NCI-H2171 (cell line): ENCODE measurements at places on chromosomes 4 and X.

GRCh38 chr4:85929961-85930665 lies 429.7 kb downstream of the MAPK10 start:
- no peak for DNase-seq

DNA sequence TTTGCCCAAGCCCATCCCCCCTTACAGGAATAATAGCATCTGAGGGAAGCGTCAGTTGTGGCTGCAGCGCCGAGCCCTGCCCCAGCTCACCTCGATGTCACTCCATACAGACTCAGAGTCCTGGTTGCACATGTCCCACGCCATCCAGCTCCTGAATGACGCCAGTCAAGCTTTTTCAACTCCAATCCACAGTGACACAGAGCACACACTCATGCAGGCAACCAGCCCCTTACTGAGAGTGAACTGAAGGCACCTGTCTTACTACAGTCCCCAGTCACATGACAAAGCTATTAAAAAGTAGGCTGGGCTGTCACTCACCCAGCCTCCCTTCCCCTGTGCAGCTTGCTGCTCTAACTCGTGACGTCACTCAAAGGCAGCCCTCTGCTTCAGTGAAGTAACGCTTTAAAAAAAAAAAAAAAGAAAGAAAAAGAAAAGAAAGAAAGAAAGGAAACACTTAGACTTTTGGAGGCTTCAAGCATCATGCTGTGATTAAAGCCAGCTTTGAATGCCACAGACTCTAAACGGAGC lies at the start of gene PPARGC1A:
TSS of gene PPARGC1A (minus strand) at position 234 of the 528 bp plus-strand sequence. CDS start at position 144, 90 bp downstream.
- DNase-seq: no peak

GRCh38 chrX:43446752-43447151 lies 209.3 kb upstream of the MAOA start:
- no peak for DNase-seq

DNA sequence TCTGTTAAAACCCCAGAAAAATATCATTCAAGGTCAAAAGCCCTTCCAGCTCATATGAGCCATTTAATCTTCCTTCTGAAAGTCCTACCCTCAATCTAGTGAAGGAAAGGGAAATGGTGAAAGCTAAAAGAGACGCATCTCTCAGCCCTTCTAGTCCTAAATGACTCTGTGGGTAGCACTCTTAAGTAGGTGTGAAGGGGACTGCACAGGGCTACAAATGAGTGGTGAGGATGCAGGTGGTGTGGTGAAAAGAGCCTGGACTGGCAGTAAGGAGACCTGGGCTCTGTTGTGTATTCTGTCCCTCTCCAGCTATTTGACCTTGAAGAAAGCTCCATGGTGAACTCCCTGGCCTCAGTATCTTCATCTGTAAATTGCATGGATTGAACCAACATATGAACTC lies 671.8 kb upstream of the DIPK2B start:
- no peak for DNase-seq

DNA sequence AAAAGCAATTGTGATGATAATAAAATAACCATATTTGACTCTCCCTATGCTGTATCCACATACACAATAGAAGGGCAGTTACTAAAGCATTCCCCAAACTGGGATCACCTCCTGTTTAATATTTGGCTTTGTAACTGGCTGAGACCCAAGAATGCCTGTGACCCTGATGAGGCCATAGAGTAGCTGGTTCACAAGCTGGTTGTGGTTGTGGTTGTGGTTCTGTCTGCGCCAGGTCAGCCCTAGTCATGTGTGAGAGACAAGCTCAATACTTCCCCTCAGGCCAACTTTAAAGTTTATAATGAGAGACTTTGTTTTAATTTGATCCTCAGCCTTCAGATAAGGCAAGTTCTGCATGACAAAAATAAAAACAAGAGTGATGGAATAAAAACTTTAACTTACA lies 209.9 kb downstream of the PARM1 start:
- DNase-seq: no peak

DNA sequence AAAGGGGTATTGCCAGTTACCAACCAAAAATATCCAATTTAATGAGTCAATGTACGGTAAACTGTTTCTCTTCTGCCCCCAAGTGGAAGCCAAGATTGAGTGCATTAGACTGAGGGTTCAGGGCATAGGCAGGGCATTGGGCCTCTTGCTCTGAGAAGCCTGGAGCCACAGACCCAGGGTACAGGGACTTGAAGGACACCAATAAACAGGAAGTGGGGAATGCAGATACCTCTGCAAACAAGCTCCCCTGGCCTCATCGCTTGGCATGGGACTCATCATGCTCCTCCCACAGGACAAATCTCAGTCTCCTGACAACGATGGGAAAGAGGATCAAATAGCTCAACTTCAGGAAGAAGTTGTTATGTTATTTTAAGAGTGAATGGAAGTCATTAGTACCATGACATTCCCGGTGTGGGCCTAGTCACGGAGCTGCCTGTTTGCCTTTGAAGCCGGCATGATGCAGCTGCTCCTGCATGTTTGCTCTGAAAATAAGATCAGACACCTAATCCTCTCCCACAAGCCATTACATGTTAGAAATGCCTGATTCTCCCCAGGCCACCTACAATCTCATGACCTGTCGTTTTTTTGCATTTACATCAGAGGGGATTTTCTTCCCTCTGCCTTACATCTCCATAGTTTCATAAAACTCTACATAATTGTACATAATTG lies 224.2 kb downstream of the RCHY1 start:
- DNase-seq: no peak

DNA sequence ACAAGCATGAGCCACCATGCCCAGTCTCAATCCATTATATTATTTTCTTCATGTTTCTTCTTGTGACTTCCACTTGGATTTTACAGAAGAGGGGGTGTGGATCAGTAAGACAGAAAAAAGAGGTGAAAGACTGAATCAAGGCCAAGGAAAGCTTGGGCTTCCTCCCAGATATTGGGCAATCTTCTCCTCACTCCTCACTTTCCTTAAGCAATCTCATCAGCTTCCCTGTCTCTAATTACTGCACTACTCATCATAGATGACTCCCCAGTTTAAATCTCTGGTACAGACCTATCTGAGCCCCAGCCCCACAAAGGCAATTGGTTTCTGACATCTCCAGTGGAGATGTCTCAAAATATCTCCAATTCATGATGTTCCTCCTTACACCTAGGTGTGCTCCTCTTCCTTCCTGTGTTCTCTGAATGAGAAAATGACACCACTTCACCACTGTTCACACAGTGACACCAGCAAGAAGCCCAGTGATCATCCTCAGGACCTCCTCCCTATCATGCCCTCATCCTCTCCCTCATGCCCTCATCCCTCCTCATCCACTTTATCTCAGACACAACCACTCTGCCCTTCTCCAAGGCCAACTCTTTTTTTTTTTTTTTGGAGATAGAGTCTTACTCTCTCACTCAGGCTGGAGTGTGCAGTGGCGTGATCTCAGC lies 44.8 kb upstream of the HERC6 start:
- DNase-seq: no peak

- DNase-seq: no peak
These were observed 77.4 kb downstream of the MBNL3 start for GRCh38 chrX:132411310-132411977.

DNA sequence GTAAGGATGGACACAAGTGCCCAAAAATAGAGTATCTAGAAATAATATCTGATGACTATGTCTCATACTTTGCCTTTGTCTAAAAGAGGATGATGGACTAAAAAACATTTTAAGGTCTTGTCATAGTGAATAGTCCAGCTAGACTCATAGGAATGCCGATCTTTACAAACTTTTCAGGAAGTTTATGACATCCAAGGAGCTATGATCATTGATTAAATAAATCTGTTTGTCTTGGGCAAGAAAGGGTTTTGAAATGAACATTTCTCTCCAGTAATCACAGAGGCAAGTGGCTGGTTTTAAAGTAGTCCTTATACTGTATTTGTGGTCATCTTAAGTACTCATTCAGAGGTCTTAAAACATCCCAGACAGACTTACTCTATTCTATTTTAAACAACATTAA lies 109.8 kb downstream of the MAPK10 start:
- DNase-seq: no peak

- no peak for DNase-seq
These were observed 251.4 kb upstream of the DDX53 start for GRCh38 chrX:22748093-22748999.

- no peak for DNase-seq
These were observed 21.1 kb upstream of the PITX2 start for GRCh38 chr4:110644008-110644407.

GRCh38 chr4:89551191-89551590 lies 243.6 kb upstream of the GPRIN3 start:
- no peak for DNase-seq

DNA sequence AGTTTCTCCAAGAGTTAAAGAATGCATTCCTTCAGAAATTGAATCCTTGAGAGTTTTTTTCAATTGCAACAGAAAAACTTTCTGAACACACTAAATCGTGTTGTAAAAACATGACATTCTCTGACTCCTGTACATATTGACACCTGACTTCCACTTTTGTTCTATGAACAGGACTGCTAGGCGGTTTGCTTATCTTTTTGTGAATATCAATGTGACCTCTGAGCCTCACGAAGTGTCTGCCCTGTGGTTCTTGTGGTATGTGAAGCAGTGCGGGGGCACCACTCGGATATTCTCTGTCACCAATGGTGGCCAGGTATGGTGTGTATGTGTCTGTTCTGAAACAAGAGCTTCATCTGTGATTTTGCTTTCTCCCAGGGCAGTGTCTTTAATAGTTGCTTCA lies 71.9 kb downstream of the MAOA start:
- DNase-seq: no peak
